Activated naive CD8-positive, alpha-beta T cell treated with anti-CD3 and anti-CD28 coated beads, Interleukin-2, amount 50 U/mL, for 24 hours (primary cell): ENCODE measurements at places on chromosomes 4 and X.

GRCh38 chrX:43728002-43728401 is 71.9 kb downstream of the MAOA start:
- DNase-seq, result no peak

DNA sequence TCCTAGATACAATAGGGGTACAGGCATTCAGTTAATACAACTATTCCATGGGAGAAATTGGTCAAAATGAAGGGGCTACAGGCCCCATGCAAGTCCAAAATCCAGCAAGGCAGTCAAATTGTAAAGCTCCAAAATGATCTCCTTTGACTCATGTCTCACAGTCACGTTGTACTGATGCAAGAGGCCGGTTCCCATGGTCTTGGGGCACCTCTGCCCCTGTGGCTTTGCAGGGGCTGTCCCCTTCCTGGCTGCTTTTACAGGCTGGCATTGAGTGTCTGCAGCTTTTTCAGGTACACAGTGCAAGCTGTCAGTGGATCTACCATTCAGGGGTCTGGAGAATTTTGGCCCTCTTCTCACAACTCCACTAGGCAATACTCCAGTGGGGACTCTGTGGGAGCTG is 12.5 kb upstream of the ASIC5 start:
- DNase-seq, result peak; percentile 1

DNA sequence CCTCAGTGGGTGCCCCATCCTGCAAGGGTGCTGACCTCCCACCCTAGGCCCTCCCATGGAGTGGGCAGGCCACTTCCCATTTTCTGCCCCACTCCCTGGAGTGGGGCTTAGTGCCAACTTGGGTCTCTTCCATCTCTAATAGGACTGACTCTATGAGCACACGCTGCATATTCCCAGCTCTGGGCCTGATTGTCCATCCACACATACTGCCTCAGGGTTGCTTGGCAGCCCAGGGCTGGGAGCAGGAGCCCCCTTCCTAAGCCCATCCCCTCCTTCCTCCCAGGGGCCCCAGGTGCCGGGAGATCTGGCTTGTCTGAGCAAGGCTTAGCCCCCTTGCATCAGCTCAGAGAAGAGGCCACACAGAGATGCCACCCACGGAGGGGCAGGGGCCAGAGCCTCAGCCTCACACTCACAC is 55.1 kb downstream of the PJA1 start:
- no peak for DNase-seq

DNA sequence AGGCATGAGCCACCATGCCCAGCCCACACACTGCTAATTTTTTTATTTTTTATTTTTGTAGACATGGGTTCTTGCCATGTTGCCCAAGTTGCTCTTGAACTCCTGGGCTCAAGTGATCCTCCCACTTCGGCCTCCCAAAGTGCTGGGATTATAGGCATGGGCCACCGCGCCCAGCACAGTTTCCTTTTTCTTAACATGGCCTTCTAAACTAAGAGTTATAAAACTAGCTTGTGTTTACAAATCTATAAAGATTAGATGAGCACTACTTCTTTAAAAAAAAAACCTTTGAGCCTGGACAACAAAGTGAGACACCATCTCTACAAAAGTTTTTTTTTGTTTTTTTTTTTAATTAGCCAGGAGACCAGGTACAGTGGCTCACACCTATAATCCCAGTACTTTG is 10.7 kb downstream of the GRSF1 start:
- DNase-seq, result no peak

- DNase-seq, result no peak
Observed at GRCh38 chr4:155757745-155758265, 1.0 kb upstream of the GUCY1B1 start.

GRCh38 chr4:168713253-168713652 is 216.4 kb downstream of the PALLD start:
- no peak for DNase-seq
